Activated T-cell treated with anti-CD3 and anti-CD28 coated beads for 24 hours (primary cell): ENCODE measurements at places on chromosomes 13 and 19.

DNA sequence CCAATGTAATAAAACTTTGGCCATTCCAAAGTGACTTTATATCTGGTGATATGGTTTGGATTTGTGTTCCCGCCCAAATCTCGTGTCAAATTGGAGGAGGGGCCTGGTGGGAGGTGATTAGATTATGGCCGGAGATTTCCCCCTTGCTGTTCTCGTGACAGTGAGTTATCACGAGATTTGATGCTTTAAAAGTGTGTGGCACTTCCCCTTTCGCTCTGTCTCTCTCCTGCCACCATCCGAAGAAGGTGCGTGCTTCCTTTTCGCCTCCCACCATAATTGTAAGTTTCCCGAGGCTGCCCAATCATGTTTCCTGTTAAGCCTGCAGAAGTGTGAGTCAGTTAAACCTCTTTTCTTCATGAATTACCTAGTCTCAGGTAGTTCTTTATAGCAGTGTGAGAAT, 9.3 kb upstream of the NALCN start:
- no peak for DNase-seq

DNA sequence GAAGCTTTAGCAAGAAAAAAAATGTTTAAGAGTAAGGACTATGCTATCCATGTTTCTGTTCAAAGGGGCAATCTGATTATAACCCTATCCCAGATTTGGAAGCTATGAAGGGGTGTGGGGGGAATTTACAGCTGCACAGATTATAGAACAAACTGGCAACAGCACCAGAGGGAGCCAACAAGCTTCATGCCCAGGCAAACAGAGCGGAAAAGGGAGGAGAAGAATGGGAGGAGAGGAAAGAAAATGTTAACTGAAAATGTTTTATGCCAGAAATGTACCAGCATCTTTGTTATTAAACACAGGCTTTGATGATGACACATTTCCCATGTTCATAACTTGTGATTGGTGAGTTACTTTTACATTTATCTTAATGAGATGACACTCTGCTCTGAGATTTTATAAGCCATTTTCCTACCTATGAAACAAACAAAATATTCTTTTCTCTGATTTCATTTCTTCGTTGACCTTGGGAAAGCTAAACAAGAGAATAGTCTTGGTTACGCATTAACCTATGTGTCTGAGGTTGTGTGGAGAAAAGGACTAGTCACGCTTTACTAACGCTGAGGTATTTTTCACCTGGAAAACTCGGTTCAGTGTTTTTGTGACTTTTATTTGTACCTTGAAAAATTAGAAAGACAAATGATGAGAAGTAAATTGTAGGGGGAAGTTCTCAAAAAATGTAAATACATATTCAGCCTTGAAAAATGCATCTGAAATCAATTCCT, 235.8 kb upstream of the MIR17HG start:
- no peak for DNase-seq

- no peak for DNase-seq
Measured at GRCh38 chr13:49374585-49375290, 69.1 kb downstream of the CAB39L start.

GRCh38 chr13:75341028-75341427, 140.9 kb downstream of the TBC1D4 start:
- DNase-seq, result no peak

- no peak for DNase-seq
Measured at GRCh38 chr13:104132849-104133248, 1066.6 kb upstream of the SLC10A2 start.
